ENCODE measurements at places on chromosomes 12 and 14.

- DNase-seq, result no peak
Measured at GRCh38 chr12:91959220-91959619, 186.4 kb downstream of the BTG1 start.

DNA sequence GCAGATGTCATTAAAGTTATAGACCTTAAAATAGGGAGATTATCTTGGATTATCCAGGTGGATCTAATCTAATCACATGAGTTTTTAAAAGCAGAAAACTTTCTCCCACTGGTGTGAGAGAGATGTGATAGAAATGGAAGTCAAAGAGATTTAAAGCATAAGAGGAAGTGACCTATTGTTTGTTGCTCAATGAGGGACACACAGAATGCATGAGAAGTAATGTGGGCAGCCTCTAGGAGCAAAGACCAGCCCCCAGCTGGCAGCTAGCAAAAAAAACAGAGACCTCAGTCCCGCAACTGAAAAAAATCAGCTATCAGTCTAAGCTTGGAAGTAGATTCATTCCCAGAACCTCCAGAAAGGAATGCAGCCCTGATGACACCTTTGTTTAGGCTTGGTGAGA lies 24.6 kb upstream of the ANP32D start:
- DNase-seq, result no peak

DNA sequence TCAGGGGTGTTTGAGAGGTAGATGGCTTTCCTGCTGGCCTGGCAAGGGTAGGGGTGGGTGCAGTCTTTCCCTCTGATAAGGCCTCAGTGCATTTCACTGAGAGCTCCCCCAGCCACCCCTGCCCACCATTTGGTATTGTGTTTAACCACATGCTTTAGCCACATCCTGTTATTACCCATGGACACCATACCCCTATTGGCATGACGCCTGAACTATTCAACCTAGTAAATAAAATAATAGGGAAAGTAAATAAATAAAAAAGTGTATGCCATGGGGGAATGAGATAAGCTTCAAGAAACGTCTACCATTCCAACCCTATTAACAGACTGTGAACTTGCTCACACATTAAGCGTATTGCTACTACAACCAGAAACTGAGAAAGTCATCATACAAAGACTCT lies 7.6 kb upstream of the LGR5 start:
- no peak for DNase-seq

DNA sequence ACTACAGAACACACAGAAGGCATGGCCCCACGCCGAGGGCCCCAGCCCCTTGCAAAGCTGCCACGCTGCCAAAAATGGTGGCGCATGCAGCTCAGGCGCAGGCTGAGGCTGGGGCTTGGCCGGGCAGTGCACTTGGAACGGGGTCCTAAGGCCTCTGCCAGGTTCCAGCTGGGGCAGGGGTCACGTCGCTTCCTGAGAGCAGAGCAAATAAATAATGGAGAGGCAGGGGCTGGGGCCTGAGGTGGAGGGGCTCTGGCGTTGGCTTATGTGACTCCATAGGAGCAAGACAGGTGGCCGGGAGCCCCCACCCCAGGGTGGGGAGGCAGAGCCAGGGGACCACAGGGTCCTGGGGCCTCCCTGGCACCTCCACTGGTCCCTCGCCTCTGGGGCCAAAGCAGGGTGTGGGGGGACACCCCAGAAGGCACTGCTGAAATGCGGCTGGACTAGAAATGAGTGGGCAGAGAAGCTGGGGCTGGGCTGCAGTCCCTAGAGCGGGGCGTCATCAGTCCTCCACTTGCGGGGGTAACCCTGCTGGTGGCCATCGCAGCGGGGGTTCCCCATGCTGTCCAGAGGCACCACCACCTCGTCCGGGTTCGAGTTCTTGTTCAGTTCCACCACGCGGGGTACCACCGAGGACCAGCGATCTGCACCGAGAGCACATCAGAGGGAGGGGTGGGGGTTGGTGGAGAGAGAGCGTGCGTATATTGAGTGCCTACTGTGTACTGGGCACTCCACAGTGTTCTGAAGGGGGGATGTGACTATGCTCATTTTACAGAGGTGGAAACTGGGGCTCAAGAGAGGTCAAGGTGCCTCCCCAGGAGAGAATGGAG lies 49.8 kb downstream of the TRPV4 start:
- no peak for DNase-seq

DNA sequence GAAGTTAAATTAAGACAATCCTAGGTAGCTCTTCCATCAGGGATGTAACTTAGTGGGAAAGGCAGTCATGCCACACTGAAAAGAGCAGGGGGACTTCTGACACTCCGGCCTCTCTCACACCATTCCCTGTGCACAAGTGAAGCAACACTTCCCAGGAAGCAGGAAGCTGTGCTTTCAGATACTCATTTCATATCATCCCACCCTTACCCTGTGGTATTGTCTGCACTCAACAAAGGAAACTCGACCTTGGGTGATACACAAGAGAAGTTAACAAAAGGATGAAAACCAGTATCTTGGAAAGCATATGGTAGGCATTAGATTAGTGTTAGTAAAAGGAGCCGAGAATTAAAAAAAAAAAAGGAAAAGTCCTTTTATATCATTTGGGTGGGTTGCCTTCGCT lies 61.3 kb upstream of the MDM1 start:
- no peak for DNase-seq

DNA sequence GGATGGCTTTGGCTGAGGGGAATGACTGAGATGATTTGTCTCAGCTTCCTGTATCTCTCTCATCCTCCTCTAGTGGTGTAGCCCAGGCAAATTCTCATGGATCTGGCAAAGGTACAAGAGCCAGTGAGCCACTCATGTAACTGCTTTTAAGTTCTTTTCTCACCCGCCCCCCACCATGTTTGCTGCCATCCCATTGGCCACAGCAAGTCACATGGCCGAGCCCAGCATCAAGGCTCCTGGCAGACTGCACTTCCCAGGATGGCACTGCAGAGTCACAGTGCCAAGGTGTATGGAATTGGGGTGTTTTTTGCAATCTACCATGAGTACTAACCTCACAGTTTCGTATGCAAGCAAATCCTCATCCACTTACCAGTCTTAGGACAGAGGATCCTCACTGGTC lies 50.9 kb downstream of the CHST11 start:
- no peak for DNase-seq

GRCh38 chr14:90560991-90561390 lies 164.2 kb downstream of the CALM1 start:
- no peak for DNase-seq

- DNase-seq, result no peak
Measured at GRCh38 chr12:68585966-68586365, 24.7 kb upstream of the RAP1B start.

GRCh38 chr12:41604830-41605229 lies 416.7 kb downstream of the PDZRN4 start:
- no peak for DNase-seq

GRCh38 chr14:34179727-34180126 lies 228.9 kb upstream of the EGLN3 start:
- no peak for DNase-seq

GRCh38 chr12:91704446-91704845 lies 441.2 kb downstream of the BTG1 start:
- peak; percentile 77 for DNase-seq

GRCh38 chr14:35534208-35534872 lies 376 bp downstream of the INSM2 start:
- no peak for DNase-seq

- DNase-seq, result peak; percentile 73
Measured at GRCh38 chr14:85535991-85536832, 6.3 kb downstream of the FLRT2 start.

DNA sequence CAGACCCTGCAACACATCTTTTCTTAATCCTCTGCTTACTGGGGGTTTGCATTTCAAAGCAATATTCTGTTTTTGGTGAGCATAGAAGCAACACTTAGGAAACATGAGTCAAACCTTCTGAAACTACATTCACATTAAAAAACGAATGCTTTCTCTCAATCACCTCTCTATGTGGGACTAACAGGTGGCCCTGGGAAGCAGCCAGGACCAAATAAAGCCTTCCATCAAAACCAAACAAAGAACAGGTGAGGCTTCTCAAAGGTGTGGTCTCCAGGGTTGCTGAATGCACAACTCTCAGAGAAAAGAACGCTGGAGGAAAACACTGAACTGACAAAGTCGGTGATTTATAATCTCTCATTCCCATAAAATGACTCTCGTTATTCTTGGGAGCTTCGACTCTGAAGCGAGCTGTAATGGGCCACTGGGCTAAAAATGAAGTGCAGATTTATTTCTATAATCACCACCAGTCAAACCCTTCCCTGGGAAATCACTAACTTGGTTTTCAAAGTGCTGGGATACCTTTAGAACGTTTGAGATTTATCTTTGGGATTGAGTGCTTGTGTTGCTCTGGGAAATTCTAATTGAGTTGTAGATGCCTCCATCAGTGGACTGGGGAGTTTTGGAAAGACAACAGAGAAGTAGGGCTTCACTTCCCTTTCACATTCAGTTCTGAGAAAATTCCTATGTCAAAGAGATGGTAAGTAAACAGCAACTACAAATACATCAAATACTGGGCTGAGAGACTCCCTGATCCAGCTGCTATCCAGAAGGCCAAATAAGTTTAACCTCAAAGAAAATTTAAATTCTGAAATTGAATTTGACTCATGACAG lies 262.0 kb upstream of the TMPO start:
- DNase-seq, result no peak

DNA sequence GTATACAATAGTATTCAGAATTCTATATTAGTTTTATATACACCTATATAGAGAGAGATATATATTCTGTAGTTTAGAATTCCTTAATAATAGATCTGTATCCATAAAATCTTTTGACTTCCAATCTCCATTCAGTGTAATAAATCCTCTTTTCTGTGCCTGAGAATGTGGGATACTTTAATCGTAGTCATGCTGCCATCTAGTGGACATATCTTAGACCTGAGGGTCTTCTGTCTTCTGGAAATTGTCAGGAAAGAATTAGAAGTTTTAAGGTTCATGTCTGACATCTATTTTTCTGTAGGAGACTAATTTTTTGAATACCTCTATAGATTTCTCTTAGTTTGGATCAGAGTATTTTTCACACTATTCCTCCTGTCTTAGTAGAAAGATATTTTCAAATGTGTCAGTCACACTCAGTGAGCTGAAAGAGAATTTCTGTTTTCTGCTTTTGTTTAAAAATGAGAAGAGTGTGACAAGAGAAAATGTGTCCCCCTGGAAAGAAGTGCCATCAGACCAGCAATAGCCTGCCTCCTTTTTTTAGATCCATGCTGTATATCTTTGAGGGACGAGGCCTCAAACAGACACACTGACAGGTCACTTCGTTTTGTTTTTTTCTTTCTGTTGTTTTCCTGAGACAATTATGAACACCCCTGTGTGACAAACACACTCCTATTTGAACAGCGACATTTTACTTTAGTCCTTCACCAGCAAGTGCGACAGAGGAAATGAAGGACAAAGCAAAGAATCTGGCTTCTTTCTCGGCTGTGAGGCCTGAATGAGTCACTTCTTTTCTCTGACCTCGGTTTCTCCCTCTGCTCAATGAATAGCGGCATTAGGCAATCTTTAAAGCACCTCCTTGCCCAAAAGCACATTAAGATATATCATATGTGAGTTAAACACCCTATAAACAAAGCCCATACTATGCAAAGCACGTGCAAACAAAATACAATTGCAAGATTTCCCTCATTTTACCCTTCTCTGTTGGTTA lies 96.3 kb downstream of the GALC start:
- DNase-seq, result peak; percentile 51

DNA sequence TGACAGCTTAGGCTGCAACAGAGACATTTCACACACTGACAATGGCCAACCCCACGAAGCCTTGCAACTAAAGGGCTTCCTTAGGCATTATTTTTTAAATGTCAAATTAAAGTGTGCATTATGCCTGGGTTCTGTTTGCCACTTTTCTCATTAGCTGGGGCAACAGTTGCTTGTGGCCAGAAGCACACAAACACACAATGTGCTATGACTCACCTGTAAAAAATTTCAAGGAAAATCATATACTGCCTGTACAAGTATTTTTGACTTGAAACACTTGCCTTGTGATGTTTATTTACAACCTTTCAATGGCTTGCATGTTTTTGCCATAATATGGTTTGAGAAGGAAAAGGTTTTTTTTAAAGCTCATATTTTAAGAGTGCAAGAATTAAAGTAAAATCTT lies 1.9 kb downstream of the NTN4 start:
- peak; percentile 73 for DNase-seq

DNA sequence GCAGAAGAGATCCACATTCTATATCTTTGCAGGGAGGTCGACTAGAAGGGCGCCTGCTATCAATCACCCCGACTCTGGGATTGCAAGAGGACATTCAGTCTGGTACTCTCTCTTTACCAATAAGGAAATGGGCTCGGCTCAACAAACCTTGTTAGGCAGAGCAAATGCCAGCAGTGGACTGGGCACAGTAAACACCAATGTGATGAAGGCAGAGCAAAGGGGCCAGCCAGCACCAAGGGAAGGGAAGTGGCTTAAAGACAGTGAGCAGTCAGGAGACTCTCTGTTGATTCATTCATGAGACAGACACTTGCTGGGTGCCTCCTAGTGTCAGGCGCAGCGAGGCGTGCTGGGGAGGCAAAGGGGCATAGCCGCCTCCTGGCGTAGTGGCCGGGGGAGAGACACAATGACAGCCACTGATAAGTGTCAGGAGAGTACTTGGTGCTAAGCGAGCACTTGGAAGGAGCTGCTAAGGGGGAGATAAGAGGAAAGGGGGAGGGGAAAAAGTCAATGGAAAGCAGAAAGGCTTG lies 34.1 kb downstream of the TMCC3 start:
- no peak for DNase-seq

DNA sequence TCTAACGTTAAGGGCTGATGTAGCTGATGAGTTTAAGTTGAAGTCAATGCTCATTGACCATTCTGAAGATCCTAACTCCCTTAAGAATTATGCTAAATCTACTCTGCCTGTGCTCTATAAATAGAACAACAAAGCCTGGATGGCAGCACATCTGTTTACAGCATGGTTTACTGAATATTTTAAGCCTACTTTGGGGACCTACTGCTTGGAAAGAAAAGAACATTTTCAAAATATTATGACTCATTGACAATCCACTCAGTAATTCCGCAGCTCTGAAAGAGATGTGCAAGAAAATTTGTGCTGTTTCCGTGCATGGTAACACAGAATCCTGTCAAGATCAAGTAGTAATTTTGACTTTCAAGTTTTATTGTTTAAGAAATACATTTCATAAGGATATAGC lies 35.0 kb upstream of the NAV3 start:
- DNase-seq, result peak; percentile 41

DNA sequence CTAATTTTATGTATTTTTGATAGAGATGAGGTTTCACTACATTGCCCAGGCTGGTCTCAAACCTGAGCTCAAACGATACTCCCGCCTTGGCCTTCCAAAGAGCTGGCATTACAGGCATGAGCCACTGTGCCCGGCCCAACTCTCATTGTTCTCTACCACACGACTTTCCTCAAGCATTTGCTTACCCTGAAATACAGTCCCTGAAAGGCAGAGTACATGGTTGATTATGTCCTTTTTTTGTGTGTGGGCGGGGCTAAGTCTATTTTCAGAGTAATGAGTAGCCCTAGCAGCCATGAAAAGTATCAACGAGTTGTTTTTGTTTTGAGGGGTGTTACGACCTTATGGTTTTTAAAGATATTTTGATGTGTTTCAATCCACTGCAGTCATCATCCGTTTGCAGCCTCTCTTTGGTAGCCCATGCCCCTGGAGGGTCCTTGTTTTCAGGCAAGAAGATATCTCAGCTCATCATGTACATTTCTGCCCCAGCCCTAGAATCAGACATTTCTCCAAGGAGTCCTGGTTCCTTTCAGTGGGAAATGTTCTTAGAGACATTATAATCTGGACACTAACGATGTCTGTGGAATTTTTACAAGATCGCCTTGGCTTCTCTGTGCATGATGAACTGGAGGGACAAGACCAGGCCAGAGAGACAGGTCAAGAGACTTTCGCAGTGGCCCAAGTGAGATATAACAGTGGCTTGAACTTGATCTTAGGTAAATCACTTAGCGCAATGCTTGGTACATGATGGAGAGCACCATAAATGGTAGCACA lies 8.7 kb downstream of the ACACB start:
- no peak for DNase-seq
